ENCODE measurements at places on chromosomes 1 and 21.

- peak; percentile 67 for DNase-seq
Measured at GRCh38 chr1:177368255-177368654, 197.5 kb downstream of the BRINP2 start.

GRCh38 chr1:30085811-30086770 lies 637.3 kb downstream of the MATN1 start:
- peak; percentile 67 for DNase-seq

DNA sequence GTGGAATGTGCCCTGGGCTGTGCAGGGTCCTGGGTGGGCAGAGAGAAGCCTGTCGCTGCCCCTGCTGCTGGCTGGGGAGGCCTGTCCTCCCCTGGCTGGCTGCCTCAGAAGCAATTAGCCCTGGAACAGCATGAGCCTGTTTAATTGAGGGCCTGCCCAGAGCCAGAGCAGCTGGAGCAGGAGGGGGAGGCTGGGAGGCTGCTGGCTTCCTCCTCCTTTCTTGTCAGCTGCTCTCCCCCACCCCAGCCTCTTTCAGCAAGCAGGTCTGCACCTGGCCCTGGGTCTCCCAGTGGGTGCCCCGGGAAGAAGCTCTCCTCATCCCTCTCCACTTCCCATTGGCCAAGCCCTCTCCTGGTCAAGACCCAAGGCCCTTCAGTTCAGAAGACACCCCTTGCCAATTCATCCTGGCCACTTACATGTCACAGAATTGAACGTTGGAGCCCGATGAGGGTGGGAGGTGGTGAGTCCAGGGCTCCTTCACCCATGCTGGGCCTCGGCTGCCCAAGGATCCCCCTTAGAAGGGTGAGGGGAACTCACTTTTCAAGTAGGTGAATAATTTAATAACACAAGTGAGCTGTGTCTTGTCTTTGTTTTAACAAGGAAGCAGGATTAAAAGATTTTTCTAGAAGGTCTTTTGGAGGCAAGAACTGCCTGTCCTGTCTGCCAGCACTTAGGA lies 13.2 kb downstream of the AMPD2 start:
- no peak for DNase-seq

- DNase-seq, result peak; percentile 89
Measured at GRCh38 chr1:7220007-7220406, 434.8 kb downstream of the CAMTA1 start.

GRCh38 chr1:43619314-43619790 lies 30.6 kb upstream of the KDM4A start:
- no peak for DNase-seq

DNA sequence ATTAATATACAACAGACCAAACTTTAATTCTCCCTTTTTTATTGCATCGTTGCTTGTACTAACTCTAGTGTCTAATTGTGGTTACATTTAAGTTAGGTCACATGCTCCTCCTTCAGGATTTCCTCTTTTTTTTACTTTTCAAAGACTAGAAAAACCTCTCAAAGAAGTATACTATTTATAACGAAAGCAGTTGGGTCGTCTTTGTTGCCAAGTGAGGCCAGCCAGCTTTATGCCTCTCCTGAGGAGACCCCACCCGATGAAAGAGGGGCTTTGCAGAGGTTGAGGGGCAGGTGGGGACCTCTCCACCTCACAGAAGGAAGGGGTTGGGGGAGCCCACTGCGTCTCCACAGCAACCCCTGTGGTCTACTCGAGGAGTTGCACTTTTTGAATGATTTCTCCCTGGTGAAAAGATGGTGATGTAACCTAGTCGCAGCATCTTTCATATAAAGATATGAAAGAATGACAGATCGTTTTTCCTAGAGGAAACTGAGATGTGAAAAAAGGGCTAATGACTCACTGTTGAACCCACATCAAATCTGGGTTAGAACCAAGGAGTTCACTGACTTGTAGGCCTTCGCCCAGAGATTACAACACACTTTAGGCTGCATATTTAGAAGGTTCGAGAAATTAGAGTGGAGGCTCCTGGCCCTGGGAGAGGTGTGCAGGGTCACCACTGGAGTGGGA lies 6.4 kb downstream of the TGFB2 start:
- DNase-seq, result peak; percentile 62

GRCh38 chr21:44049182-44049581 lies 37.1 kb downstream of the TRAPPC10 start:
- no peak for DNase-seq

GRCh38 chr1:154425172-154425571 lies 20.0 kb downstream of the IL6R start:
- no peak for DNase-seq

DNA sequence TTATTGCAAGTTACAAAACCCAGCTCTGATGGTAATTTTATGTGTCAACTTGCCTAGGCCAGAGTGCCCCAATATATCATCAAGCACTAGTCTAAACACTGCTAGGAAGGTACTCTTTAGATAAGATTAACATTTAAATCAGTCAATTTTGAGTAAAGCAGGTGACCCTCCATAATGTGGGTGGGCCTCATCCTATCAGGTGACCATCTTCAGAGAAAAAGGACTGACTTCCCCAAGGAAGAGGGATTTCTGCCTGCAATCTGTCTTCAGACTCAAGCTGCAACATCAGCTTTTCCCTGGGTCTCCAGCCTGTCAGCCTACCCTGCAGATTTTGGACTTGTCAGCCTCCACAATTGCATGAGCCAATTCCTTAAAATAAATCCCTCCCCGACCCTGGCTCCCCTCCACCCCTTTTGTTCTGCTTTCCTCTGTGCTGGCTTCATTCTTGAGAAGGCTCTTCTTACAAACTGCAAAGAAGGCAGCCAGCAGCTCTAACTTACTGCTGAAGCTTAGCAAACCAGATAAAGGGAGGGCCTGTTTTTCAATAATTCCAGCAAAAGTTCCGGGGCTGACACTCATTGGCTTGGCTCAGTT lies 56.4 kb upstream of the RUNX3 start:
- DNase-seq, result no peak

DNA sequence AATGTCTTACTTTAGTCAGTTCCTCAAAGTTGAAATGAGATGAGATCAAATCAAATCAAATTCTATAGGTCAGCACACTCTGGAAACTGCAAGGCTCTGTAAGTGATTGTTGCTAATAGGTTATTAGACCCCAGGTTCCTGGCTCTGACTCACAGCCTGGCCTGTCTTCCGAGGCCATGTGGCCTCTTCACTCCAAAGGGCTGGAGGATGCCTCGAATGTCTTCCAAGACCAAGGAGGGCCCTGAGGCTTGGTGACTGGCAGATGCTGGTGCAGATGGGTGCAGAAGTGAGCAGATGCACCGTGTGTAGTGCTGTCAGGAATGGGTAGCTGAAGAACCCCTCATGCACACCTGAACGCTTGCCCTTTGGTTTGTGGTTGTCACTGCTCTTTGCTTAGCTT lies 113.4 kb downstream of the MAB21L3 start:
- no peak for DNase-seq

DNA sequence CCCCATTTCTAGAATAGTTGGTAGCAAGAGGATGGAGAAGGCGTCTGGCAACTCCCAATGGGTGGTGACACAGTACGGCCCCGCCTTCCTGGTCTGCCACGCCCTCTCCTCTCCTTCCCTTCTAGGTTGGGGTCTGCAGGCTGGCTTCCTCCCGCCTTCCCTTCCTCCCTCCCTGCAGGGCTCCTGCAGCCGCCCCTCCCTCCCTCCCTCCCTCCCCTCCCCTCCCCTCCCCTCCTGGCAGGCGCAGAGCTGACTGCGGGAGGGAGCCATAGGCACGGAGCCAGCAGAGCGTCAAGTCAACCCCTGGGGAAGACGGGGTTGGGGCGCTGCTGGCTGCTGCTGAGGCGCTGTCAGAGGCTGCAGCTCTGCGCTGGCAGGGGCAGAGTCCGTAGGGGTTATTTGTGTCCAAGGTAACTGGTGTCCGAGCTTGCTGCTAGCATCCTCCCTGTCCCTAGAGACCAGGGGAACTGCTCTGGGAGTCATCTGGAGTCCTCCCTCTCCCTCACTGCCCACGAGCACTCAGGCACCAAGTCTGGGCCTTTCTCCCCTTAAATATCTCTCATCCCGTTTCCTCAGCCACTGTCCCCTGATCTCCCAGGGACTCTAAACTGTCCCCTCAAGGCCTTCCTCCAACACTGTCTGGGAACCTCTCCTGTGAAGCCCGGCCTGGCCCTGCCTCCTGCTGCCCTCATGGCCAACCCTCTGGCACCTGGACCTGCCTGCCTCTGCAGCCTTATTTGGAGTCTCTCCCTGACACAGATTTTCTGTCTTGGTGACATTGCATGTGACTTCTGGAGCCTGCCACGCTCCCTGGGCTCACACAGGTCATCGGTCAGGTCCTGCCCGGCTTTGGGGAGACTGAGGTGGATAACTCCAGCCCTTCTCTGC lies 57.4 kb upstream of the ACOT11 start:
- DNase-seq, result no peak

DNA sequence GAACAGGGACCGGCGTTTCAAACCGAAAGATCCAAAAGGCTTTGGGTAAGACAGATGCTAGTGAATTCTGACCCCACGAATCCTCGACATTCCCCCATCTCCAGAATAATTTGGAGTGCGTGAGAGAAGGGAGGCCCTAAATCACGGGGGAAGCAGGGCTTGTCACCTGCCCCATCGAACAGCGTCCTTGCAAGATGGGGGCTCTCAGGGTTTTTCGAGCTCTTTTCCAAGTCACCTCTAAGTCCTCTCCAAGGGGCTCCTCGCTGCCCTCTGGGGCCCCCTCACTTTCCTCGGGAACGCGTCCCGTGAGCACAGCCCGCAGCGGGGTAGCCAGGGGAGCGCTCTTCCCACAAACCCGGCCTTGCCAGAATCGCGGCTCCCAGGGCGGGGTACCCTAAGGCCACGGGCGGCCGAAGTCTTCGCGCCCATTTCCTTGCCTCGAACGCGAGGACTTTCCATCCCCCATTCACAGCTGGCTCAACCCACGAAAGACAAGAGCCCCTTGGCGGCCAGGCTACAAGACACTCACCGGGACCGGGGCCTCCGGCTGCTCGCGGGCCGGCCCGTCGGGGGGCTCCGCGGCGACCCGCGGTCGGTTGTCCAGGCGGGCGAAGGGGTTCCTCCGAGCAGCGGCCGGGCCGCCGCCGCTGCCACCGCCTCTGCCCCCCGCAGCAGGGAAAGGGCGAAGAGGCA lies 546 bp downstream of the DONSON start:
- peak; percentile 37 for DNase-seq

DNA sequence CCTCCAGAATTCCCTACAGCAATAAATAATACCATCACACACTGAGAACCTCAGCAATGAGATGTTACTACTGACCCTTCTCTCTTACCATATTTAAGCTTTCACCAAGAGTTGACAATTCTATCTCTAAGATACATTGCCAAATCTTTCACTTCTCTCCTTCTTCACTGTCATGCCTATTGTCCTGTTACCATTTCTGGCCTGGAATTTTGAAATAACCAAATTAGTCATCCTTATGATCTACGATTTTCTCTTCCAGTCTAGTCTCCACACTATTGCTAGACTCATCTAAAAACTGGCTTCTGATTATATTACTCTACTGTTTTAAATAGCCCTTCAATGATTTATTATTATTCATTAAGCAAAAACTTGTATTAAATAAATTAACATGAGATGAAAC lies 656.1 kb upstream of the ADGRL4 start:
- peak; percentile 7 for DNase-seq

DNA sequence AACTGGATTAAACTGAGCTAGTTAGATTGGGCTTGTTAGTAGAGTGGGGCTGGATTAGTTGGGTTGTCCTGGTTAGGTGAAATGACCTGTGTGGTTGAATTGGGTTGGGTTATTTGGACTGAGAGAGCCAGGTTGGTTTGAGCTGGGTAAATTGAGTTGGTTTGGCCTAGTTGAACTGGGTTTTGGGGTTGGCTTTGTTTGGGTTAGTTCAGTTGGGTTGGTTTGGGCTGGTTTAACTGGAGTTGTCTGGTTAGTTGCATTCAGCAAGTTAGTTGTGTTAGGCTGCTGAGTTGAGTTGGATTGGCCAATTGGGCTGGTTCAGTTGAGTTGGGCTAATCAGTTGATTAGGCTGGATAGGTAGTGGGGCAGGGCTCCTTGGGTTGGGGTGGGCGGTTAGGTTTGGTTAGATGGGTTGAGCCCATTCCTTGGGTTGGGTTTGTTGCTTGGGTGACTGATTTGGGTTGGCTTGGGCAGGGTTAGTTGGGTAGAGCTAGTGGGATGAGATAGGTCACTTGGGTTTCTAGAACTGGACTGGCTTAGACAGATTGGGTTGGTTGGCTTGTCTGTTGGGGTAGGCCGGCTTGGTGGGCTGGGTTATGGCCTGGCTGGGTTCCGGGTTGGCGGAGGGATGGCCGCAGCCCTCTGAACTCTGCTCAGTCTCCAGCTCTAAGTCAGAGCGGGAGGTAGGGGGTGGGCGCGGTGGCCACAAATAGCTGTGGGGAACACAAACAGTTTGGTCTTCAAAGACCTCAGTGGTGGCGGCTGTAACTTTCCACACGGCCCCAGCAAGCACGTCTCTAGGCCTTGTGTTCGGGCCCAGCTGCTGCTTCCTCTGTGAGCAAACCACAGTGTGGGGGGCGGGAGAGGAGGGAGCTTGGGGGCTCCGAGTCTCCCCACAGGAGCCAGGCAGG lies 67.2 kb upstream of the RUNX3 start:
- no peak for DNase-seq

DNA sequence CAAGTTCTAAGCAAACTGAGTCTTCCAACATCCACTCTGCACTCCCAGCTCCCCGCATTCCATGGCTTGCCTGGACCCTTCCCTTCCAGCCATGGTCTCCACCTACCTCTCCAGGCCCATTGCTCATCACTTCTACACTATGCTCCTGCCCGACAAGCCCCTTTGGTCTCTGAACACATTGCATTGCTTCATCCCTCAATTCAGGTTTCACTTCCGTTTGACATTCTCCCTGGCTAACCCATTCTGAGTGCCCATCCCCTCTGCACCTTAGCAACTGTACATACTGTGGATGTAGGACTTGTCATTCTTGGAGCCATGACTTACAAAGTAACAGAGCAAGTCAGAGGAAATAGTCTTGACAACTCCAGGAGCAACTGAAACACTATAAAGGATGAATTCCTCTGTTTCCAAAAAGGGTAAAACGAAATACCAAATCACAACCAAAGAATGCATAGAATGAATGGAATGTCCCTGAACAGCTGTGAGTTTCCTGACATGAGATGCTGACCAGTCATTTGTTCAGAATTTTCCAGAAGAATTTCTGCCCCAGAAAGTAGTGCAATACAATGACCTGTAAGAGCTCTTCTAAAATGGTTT lies 66.7 kb downstream of the KCNJ6 start:
- peak; percentile 89 for DNase-seq

DNA sequence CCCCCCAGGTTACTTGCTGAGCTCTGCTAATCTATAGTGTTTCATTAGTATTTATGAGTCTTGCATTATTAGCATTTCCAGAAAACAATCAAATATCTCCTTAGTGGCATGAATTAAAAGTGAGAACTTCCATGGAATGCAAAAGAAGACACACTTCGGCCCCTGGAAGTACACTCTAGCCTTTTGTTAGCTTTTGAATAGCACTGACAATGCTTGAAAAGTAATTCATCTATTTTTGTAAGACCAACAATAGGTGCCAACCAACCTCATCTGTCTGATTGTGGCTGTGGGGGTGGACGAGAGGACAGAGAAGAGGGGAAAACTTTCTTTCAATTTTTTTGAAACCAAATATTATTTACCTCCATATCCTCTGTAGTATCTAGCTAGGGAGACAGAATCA lies 27.8 kb downstream of the KIAA0040 start:
- DNase-seq, result no peak
